ENCODE measurements at places on chromosomes 7 and 10. TPM values are rescaled to one million over a fixed set of nuclear protein-coding genes. Genes with fewer than 3 reads are reported as not detected.

Gene DENND2A
- total RNA-seq = under 0.01 TPM

Gene CHCHD3
- total RNA-seq = 67.7 TPM

Gene PDE1C
- total RNA-seq = 0.74 TPM

Gene NKX2-3
- 0.89 TPM for total RNA-seq

Gene TBL2
- 120 TPM for total RNA-seq

Gene LSM8
- total RNA-seq = 32.4 TPM

Gene CUZD1
- 0.30 TPM for total RNA-seq

Gene KIF11
- 2.4 TPM for total RNA-seq

Gene EPDR1
- total RNA-seq = 32.8 TPM

Gene PAPOLB
- not detected for total RNA-seq

Gene EBF3
- total RNA-seq = not detected

Gene FAM25A
- not detected for total RNA-seq

Gene CALD1
- total RNA-seq = 815 TPM

Gene KIAA1217
- total RNA-seq = 7.1 TPM

Gene ABLIM1
- total RNA-seq = 7.2 TPM

Gene KLF14
- under 0.01 TPM for total RNA-seq

Gene SPDYE16
- not detected for total RNA-seq

Gene GTPBP10
- 16.9 TPM for total RNA-seq

Gene IDI2
- total RNA-seq = not detected

Gene NUDT5
- 72.0 TPM for total RNA-seq

Gene FFAR4
- total RNA-seq = not detected

Gene INMT
- total RNA-seq = 0.30 TPM

Gene TMEM225B
- total RNA-seq = 0.89 TPM

Gene LEP
- total RNA-seq = not detected

Gene FAM237B
- not detected for total RNA-seq

Gene INHBA
- total RNA-seq = 257 TPM

Gene TAC1
- not detected for total RNA-seq

Gene TNS3
- 78.2 TPM for total RNA-seq

Gene VSIR
- total RNA-seq = 8.0 TPM

All from smooth muscle cell of the umbilical artery (primary cell).